Nucleus accumbens (tissue), 56 donors: ENCODE measurements at places on chromosomes 6 and 20.

DNA sequence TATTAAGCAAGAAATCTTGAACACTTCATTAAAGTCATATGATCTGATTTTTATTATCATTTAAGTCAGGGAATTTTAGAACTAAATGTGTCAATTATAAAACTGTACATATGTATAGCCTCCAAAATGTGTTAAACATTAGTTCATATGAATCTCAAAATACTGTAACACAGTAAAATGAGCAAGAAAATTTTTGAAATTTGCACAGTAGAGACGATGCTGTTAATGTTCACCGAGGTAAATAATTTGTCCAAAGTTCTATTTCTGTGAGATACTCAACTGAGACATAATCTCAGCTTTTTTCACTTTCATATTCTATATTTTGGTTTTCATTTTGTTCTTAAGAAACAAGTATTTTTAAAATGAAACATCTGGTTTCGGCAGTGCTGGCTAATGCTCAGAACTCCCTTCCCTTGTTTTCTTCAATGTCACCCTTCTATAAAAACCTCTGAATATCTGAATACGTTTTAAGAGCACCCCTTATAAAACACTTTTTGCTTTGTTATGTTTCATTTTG, 353.1 kb downstream of the LAMA2 start:
- no peak for DNase-seq

GRCh38 chr6:158399040-158399700, 86.9 kb downstream of the TULP4 start:
- DNase-seq, result no peak

DNA sequence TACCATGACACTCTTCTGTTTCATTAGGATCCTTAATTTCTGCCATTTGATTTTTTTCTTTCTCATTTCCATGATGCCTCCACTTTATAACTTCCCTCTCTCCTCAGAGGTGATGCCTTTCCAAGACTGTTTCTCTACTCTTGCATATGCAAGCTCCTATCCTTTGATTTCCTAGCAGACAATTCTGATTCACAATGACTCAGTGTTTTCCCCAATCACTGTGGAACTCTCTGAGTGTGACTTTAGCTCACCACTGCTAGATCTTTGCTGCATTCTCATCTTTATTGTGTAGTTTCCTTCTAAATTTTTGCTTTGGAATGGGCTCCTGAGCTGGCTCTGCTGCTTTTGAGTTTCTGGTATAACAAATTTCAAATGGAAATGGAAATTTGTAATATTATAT, 184.9 kb downstream of the TINAG start:
- DNase-seq, result no peak

GRCh38 chr6:12483712-12484111, 193.6 kb downstream of the EDN1 start:
- DNase-seq, result no peak
